ENCODE measurements at places on chromosomes 7 and 10.

DNA sequence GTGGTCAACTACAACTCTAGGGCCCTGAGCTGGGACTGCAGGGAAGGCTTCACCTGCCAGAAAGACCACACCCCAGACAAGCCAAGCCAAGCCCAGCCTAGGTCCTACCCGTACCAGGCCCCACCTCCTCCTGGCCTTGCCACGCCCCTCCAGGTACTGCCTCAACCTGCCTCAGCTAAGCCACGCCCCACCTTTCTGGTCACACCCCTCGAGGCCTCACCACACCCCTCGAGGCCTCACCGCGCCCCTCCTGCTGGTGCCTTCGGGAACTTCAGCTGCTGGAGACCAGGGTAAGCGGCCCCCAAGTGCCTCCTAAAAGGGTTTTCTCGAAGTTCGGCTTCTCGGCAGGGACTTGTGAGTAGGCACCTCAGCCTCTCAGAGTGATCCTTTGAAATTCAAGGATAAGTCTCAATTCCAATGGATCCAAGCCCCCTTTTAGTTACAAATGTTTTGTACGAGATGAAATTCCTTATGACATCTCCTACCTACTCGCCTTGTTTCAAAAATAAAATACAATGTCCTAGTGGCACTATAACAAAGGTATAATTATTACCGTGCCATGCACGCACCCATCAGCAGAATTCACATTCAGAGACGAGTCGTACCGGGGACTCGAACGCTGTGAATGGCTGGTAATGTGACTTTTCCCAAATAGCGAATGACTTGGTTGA lies 171.2 kb downstream of the ARHGAP21 start:
- DNase-seq = peak; percentile 90

GRCh38 chr7:103990991-103991390 lies 1.5 kb upstream of the RELN start:
- no peak for DNase-seq

DNA sequence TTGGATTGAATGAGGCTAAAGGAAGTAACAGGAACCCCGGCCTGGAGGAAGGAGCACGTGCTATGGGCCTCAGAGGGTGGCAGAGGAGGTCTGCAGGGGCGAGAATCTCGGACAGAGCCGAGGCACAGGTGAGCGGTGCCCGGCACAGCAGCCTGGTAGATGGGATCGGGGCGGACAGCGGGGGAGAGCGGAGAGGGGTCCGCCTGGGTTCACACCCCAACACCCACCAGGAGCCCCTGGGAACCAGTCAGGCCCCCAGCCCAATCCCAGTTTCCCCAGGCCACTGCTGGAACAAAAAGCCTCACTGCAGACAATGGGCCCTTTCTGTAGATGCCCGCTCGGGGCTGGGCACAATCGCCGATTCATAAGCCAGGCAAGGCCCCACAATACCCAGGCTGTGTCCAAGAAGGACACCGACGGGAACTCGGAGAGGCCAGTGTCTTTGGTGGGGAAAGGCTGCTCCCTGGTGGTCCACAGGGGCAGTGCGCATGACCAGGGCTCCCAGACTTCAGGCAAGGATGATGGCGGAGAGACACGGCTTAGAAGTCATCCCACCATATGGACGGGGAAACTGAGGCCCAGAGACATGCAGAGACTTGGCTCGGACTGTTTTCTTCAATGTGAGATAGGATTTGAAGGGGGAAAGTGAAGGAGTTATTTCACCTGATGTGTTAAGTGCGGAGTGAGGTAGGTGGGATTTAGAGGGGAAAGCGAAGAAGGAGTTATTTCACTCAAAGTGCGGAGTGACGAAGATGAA lies 106.9 kb upstream of the GPR26 start:
- no peak for DNase-seq

GRCh38 chr10:11017000-11017569 lies 587 bp upstream of the CELF2 start:
- DNase-seq = no peak

DNA sequence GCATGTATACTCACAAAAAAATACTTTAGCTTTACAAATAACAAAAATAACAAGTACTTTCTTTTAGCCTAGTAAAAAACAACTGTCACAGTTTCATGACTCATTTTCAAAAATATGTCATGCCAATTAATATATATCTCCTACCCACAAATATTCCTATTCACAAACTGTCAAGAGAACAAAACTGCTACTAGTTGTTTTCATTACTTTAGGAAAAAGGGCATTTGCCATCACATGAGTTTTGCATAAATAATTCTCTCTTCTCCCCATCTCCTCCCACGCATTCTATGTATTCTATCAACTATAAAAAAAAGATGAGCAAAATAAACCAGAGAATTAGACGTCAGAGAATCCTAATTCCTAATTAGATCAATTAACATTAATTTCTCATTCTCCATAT lies 87.6 kb downstream of the PIP4K2A start:
- DNase-seq = no peak

DNA sequence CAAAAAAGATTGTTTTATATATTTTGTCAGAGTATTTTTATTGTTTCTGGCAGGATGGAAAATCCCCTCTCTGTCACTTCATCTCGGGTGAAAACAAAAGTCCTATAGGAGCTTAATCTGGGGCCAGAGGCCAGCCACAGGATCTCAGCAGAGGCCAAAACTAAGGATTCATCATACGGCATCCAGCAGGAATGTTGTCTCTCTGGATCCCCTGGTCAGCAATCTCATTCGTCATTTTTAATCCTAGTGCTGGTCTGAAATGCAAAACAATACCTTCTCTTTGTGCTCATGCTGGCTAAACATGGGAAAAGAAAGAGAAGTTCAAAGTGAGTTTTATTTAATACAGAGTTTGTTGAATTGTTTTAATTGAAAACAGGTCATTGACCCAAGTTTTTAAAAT lies 482.5 kb upstream of the AUTS2 start:
- DNase-seq = no peak

GRCh38 chr7:141209454-141209853 lies 135.6 kb downstream of the TMEM178B start:
- DNase-seq = no peak

GRCh38 chr10:89092981-89093380 lies 102.4 kb downstream of the FAS start:
- DNase-seq = no peak

DNA sequence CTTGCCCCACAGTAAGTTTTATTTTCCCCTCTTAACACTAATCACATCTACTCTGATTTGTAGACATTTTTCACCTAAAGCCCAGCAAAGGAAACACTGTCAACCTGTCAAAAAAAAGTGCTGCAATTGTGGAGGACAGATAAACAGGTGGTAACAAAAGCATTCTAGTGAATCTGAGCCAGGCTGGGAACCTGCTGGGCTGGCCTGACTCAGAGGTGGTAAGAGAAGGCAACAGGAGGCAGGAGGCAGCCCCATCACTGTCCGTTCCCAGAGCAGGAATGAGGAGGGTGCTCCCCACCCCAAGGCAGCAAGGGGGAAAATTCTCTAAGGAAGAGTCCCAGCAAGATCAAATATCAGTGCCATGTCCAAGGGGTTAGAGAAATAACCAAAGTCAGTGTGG lies 19.5 kb upstream of the HERPUD2 start:
- no peak for DNase-seq

GRCh38 chr7:77360104-77360503 lies 56.0 kb downstream of the GSAP start:
- no peak for DNase-seq

DNA sequence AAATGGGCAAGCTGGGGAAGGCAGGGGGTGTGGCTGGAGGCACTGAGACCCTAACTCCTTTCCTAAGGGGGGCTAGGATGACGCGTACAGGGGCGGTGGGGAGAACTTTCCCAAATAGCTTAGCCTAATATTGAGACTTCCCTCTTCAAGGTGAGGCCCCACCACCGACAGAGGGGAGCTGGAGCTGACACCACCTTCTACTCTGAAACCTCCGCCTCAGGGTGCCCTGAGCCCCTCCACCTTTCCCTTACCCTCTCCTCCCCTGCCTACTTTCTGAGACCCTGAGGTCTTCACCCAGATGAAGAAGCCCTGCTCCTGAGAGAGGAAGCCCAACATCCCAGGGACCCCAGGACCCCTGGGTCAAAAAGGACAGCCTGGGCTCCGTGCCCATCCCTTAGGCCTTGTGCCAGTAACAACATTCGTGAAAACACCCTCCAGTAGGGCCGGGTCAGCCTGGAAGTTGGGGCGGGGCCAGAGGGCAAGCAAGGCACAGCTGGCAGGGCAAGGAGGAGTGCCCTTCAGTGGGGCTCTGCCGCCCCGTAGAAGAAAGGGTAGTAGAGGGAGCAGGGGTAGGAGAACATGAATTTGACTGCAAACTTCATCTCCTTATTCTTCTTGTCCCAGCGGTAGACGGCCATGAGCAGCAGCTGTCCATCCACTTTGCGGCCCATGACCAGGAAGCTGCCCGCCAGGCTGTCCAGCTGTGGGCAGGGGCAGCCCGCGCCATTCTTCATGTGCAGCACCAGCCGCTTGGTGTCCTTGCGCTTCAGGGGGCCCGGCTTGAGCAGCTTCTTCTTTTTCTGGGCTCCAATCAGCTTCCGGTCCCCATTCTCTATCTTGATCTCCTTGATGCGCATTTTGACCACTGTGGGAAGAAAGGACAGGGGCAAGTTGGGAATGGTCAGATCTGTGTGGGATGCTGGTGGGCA lies 4.5 kb downstream of the SFRP5 start:
- DNase-seq = no peak

Data from RWPE2 (cell line).